ENCODE measurements at places on chromosomes 7 and 10. TPM values are rescaled to one million over a fixed set of nuclear protein-coding genes. Genes with fewer than 3 reads are reported as not detected.

GRCh38 chr10:44926751-44927351 lies 15.7 kb downstream of the TMEM72 start:
- no peak for DNase-seq

- DNase-seq, result no peak
Measured at GRCh38 chr10:115761166-115761565, 511.8 kb downstream of the GFRA1 start.

GRCh38 chr7:93062599-93062998 lies 55.2 kb downstream of the SAMD9 start:
- no peak for DNase-seq

DNA sequence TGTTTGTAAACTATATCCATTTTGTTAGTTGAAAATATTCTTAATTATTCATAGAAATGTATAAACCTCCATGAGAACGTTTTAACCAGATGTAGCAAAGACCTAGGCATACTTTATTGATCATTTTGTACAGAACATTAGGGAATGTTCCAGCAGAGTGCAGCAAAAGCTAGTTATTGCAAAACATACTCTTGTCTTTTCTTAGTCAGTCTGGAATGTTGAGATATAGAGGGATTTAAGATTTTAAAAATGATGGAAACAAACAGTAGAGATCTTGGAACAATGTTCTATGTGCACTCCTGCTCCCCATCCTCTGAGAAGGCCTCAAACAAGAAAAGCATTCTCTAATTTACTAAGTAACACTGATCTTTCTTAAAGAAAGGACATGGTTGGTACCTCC lies 292.1 kb downstream of the BBS9 start:
- DNase-seq, result no peak

DNA sequence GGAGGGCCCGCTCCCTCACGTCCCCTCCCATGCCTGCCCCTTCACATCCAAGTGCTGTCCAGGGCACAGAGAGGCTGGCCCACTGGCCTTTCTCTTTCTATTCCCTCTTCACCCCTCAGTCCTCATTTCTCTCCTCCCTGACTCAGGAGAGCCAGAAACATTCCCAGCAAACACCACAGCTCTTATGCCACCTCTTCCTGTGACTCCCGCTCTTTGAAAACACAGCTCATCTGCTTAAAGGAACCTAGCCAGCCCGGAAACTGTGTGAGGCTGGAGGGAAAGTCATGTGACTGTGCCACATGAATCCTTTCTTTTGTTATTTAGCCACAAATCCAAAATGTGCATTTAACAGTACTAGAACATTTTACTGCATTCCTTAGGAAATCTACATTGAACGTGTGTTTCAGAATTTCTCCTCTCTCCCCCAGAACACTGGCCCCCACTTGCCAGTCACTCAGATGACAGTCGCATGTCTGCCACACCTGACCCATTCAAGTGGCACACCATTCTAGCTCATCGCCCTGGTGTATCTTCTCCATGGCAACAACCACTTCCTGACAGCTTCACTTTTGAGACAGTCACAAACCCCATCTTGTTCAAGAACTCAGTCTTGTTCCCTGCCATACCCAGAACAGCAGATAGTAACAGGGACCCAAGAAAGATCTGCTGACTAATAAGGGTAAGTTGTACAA lies 42.8 kb downstream of the GRB10 start:
- DNase-seq, result no peak

- DNase-seq, result no peak
Measured at GRCh38 chr10:100907773-100908363, 4.9 kb upstream of the SLF2 start.

DNA sequence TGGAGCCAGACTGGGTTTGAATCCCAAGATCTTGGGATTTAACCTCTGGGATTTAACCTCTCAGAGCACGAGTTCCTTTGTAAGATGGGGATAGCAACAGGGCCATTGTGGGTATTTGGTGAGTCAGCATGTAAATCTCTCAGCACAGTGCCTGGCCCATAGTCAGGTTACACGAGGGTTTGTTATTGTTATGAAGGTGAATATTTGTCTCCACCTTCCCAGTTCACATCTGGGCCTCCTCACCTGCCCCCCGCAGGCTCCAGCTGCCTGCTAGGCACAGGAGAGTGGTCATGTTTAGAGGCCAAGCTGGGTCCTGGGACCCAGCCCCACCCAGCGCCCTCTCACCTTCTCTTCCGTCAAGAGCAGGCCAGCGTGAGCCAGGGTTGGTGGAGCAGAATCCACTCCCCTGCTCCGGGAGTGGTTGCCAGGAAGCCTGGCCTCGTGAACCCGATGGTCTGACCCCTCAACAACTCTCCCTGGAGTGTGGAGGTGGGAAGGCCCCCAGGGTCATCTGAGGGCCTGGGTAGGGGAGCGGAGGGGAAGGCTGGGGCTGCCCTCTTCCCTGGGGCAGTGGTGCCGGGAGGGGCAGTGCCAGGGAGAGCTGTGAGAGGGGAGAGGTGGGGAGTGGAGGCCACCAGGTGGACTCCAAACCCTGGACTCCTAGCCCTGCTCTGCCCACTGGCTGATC lies 26.0 kb downstream of the FAM241B start:
- no peak for DNase-seq

DNA sequence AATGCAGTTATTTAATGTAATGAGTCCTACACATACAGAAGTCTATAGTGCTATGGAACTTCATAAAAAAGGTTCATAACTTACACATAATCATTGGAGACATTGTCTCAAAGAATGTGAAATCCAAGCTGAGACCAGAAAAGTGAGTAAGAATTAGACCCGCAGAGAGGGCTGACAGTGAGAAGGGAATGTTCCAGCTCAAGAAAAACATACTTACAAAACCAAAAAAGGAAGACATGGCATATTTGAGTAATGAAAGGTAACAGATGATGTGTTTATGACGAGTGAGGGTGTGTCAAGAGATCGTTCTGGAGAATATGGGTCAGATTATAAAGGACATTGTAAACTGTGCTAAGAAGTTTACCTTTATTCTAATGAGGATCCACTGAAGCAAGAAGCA lies 566.5 kb downstream of the ATRNL1 start:
- DNase-seq, result no peak

GRCh38 chr10:67602268-67602950 lies 93.6 kb downstream of the CTNNA3 start:
- peak; percentile 41 for DNase-seq

DNA sequence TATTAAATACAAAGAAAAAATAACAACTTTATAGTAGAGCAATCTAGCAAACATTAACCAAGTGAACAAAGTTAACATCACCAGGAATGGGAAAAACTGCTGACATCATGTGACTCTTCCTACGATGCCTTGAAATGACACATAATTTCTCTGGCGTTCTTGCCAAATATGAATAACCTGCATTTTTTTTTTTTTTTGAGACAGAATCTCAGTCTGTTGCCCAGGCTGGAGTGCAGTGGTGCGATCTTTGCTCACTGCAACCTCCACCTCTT lies 126.5 kb upstream of the VKORC1L1 start:
- no peak for DNase-seq

GRCh38 chr10:69391158-69391557 lies 25.6 kb downstream of the TACR2 start:
- DNase-seq, result no peak

- DNase-seq, result no peak
Measured at GRCh38 chr7:90621125-90621746, 25.1 kb downstream of the CDK14 start.

- no peak for DNase-seq
Measured at GRCh38 chr10:69489506-69490090, 38.3 kb downstream of the TSPAN15 start.

DNA sequence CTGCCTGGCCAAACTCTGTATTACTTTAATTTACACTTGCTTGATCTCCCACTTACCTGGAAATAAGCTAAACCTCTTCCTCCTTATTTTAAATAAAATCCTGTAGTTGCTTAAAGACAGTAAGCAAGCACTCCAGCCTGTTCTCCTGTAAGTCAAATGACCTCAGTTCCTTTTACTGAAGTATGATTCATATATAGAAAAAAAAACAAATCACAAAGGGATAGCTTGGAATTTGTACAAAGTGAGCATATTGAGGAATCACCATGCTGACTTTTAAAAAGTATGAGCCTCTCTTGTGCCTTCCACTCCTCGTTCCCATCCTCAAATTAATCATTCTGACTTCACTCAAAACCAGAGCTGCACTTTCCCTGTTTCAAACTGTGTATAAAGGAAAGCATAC lies 52.0 kb downstream of the C10orf90 start:
- no peak for DNase-seq

GRCh38 chr10:77943121-77943901 lies 16.8 kb upstream of the DLG5 start:
- peak; percentile 54 for DNase-seq

DNA sequence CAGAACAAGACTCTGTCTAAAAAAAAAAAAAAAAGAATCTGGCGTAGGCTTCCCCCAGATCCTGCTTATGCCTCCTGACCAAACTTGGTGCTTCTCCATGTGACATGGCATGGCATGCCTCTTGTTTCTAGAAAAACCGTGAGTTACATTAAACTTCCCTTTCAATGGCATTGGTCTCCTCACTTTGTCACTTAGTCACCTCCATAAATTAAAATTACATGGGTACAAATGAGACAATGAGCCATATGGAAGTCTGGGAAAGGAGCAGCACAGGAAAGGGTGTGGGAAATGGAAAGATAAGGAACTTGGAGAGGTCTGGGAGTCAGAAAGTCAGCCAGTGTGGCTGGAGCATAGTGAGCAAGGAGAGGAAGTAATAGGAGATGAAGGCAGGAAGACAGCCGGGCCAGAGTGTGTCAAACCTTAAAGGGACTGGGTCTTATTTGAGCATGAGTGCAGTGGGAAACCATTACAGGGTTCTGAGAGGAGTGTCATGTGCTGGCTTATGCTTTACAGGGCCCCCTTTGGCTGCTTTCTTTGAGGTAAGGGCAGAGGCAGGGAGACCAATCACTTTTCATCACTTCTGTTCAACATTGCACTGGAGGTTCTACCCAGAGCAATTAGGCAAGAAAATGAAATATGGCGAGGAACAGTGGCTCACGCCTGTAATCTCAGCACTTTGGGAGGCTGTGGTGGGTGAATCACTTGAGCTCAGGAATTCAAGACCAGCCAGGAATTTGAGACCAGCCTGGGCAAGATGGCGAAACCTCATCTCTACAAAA lies 21.3 kb upstream of the ZMIZ2 start:
- DNase-seq, result peak; percentile 74

- DNase-seq, result no peak
Measured at GRCh38 chr10:124170631-124171030, 77.2 kb upstream of the CHST15 start.

DNA sequence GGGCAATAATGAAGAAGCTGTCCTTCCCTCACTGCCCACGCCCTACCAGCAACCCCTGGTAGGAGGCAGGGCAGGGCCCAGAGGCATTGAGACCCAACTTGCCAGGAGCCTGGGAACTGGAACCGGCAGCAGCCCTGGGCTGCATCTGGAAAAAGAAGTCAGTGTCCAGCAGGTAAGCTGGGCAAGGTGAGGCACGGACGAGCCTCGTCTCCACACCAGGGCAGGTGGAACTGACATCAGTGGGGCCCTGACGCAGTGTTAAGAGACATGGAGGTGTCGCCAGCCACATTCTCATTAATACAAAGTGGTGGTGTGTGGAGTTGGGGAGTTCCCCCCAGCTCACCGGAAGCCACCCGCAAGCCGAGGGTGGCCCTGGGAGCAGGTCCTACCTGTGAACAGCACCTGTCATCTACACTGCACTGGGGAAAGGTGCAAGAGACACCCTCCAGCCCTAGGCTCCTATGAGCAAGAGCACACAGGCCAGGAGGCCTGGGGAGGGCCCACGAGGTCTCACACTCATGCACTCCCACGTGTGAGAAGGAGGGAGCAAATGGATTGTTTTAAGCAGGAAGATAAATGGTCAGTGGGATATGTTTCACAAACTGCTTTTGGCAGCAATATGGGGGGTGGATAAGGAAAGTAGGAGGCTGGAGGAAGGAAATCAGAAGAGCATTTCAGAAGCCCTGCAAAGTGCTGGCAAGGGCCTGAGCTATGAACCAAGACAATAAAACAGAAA lies 53.6 kb downstream of the COBL start:
- DNase-seq, result no peak

DNA sequence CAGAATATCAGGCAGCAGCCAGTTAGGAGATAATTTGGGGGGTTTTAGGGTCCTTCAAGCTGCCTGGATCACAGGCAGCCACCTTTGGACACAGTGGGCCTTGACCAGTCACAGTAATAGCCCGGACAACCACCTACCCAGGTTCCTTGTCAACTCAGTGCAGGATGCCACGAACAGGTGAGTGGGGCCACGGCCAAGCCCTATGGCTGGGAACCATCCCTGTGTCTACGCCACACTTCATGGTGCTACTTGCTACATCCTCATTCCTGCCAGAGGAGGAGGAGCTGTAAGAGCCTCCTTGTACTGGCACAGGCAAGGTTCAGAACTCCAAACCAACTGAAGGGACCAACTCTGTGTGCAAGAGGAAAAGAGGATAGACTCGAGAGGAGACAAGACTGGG lies 19.9 kb downstream of the ITPRIP start:
- DNase-seq, result no peak

Gene CYP3A7
- total RNA-seq, result not detected

Gene GHITM
- 260 TPM for total RNA-seq

Gene DNAJC12
- total RNA-seq, result 18.2 TPM

Gene KIFBP
- total RNA-seq, result 32.0 TPM

Gene SPDYE8
- total RNA-seq, result not detected

Gene TNKS2
- 13.1 TPM for total RNA-seq

Gene TEX36
- total RNA-seq, result not detected

Gene NKX1-2
- 0.02 TPM for total RNA-seq

Gene PAPOLB
- total RNA-seq, result 0.02 TPM

Gene TYW1B
- total RNA-seq, result 0.66 TPM

Gene PDE6C
- total RNA-seq, result not detected

Gene COL28A1
- total RNA-seq, result not detected

Gene NUPR2
- not detected for total RNA-seq

Gene TRA2A
- 21.2 TPM for total RNA-seq
